ENCODE measurements at places on chromosomes 4 and X. TPM values are rescaled to one million over a fixed set of nuclear protein-coding genes. Genes with fewer than 3 reads are reported as not detected.

- H3K4me3 ChIP-seq, result no peak overlapping the region
- H3K27ac ChIP-seq, result no peak overlapping the region
- no peaks in the 10 kb centered on the region for H3K27me3 ChIP-seq
- H3K36me3 ChIP-seq, result no peaks in the 10 kb centered on the region
- no peaks in the 10 kb centered on the region for H3K4me1 ChIP-seq
- no peak for DNase-seq
Observed at GRCh38 chr4:73772363-73772762, 32.0 kb downstream of the CXCL8 start.

The SYTL4 gene
- total RNA-seq, result 30.7 TPM

The TRPC5OS gene
- not detected for total RNA-seq

The SOWAHB gene
- 20.8 TPM for total RNA-seq

- peak within 1 kb of the TSS; percentile 35 for H3K4me3 ChIP-seq
- no peaks in the 10 kb centered on the region for H3K4me1 ChIP-seq
- no peak for DNase-seq
- H3K36me3 ChIP-seq, result no peaks in the 10 kb centered on the region
- H3K27me3 ChIP-seq, result peaks cover 20% of the 10 kb centered on the region
Observed at GRCh38 chrX:148500423-148501385, at the start of gene AFF2. Gene AFF2 (plus strand): TSS chrX:148500617. CDS start chrX:148501098, 481 bp downstream.

DNA sequence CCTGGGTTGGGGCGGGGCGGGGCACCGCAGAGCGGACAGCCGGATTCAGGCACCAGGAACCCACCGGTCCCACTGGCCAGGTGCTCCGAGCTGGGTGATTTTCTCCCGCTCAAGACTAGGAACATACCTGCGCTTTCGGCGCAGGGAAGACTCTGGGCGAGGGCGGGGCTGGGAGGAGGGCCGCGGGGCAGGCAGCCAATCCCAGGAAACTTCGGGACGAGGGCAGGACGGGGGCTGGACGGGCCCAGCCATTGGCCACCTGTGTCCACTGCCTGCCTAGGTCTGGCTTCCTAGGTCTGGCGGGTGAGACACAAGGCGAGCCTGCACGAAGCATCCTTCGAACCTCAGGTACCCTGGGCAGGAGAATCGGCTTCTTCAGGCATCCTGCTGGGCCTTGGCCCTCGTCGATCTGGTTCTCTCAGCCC lies 274 bp upstream of the ERVMER34-1 start:
- no peaks in the 10 kb centered on the region for H3K36me3 ChIP-seq
- H3K27me3 ChIP-seq, result no peaks in the 10 kb centered on the region
- no peak overlapping the region for H3K27ac ChIP-seq
- peaks cover 12% of the 10 kb centered on the region for H3K4me1 ChIP-seq

The TRPC3 gene
- not detected for total RNA-seq

- H3K4me3 ChIP-seq, result no peak overlapping the region
- no peak for DNase-seq
- H3K4me1 ChIP-seq, result no peaks in the 10 kb centered on the region
- H3K27ac ChIP-seq, result no peak overlapping the region
Observed at GRCh38 chrX:46180258-46180687, 364.9 kb downstream of the ZNF674 start.

GRCh38 chrX:11792461-11793421 lies 34.7 kb downstream of the MSL3 start:
- H3K4me1 ChIP-seq, result no peaks in the 10 kb centered on the region
- no peaks in the 10 kb centered on the region for H3K27me3 ChIP-seq
- no peak overlapping the region for H3K4me3 ChIP-seq

GRCh38 chr4:140568507-140569306 lies at the start of gene UCP1:
Gene UCP1 (minus strand): TSS chr4:140568961. CDS start chr4:140568729, 232 bp downstream.
- peaks cover 3% of the 10 kb centered on the region for H3K4me1 ChIP-seq
- peaks cover 37% of the 10 kb centered on the region for H3K27me3 ChIP-seq
- H3K4me3 ChIP-seq, result peak within 1 kb of the TSS; percentile 35

DNA sequence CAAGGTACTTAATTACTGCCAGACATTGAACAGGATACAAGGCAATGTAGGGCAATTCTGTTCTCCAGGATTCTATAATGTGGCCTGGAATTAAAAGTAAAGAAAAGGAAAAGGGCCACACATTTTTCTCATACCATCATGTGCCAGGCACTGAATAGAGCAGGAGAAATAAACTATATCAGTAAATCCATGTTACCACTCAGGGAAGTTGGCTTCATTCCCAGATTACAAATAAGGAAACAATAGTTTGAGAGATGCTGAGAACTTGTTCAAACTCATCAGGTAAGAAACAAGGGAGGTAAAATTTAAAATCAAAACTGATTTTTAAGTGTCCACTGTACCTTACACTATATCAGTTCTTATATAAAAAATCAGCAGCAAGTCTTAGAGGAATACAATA lies 645.0 kb upstream of the ATOH1 start:
- no peak overlapping the region for H3K27ac ChIP-seq
- no peaks in the 10 kb centered on the region for H3K27me3 ChIP-seq
- H3K36me3 ChIP-seq, result no peaks in the 10 kb centered on the region

GRCh38 chrX:46407753-46408130 lies 137.5 kb downstream of the ZNF674 start:
- DNase-seq, result no peak
- no peak overlapping the region for H3K4me3 ChIP-seq
- no peak overlapping the region for H3K27ac ChIP-seq
- no peaks in the 10 kb centered on the region for H3K27me3 ChIP-seq

The UCP1 gene
- not detected for total RNA-seq

DNA sequence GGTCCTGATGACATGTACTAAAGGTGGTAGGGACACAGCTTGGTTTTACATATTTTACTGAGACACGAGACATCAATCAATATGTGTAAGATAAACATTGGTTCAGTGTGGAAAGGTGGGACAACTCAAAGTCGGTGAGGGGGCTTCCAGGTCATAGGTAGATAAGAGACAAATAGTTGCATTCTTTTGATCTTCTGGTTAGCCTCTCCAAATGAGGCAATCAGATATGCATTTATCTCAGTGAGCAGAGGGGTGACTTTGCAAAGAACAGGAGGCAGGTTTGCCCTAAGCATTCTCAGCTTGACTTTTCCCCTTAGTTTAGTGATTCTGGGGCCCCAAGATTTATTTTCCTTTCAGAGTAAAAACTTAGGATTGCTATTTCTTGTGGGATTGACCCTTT lies 706.9 kb downstream of the GLUD2 start:
- H3K4me3 ChIP-seq, result no peak overlapping the region
- no peaks in the 10 kb centered on the region for H3K36me3 ChIP-seq
- DNase-seq, result no peak
- no peaks in the 10 kb centered on the region for H3K27me3 ChIP-seq

DNA sequence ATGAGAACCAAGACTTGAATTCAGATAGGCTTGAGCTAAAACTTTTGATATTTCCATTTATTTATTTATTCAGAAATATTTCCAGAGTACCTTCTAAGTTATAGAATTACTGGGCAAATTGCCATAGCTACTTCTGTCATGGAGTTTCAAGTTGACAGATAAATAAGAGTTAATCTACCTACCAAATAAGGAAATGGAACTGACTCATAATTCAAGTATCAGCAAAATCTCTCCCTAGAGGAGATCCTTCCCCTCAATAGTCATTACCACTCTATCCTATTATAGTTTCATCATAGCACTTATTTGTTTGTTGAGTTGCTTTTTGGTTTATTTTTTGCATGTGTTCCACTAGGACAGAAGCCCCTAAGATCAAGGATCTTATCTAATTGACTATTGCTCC lies 48.8 kb upstream of the CCSER1 start:
- H3K27ac ChIP-seq, result no peak overlapping the region
- no peaks in the 10 kb centered on the region for H3K27me3 ChIP-seq
- H3K4me1 ChIP-seq, result no peaks in the 10 kb centered on the region
- H3K4me3 ChIP-seq, result no peak overlapping the region
- no peaks in the 10 kb centered on the region for H3K36me3 ChIP-seq
- no peak for DNase-seq

DNA sequence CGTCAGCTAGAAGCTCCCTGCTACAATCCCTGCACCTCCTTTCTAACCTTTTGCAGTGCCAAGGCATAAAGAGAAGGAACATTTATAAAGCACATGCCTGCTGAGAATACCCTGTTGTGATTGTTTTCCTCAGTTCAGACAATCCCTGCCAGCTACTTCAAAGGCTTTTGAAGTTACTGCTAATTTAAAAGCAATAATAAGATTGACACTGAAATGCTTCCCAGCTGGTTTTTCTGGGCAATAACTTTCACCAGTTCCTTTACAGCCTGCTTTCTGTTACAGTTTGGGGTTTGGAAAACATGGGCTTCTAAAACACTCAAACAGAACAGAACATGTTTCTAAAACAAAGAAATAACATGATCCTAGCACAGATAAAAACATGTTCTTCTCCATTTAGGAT lies 232.3 kb upstream of the CPEB2 start:
- H3K36me3 ChIP-seq, result no peaks in the 10 kb centered on the region
- no peak overlapping the region for H3K27ac ChIP-seq

The ADH1B gene
- 62.3 TPM for total RNA-seq

The PFKFB1 gene
- total RNA-seq, result 0.25 TPM

GRCh38 chr4:41683326-41683725 lies 65.2 kb downstream of the PHOX2B start:
- H3K27ac ChIP-seq, result no peak overlapping the region
- no peaks in the 10 kb centered on the region for H3K36me3 ChIP-seq
- no peaks in the 10 kb centered on the region for H3K27me3 ChIP-seq
- DNase-seq, result no peak
- H3K4me1 ChIP-seq, result no peaks in the 10 kb centered on the region
